ENCODE measurements at places on chromosomes 7 and 10.

DNA sequence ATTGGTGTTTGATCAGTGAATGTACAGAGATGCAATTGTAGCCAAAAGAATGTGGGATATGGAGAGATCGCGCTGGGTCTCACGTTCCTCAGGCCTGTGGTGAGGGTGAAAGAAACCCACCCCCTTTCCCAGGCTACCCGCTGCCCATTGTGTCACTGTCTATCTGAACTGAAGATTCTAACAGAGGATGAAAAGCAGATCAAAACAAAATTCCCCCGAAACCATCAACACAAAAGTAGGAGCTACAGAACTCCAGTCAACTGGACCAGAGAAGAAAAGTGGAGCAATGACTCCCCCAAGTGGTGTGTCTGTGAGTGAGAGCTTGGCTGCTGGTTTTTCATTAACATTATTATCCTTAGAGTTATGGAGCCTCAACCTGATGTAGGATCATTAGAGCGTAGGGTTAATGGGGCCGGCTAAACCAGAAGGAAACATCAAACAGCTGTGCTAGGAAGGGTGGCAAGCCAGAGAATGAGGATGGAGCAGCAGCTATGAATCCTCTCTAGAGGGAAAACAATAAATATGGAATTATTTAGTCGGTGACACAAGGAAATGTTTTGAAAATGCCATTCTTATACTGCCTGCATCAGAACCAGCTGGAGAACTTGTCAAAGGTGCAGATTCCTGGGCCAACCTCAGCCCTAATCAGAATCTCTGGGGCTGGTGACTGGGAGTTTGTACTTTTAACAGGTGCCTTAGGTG is 38.3 kb downstream of the AKR1B1 start:
- DNase-seq = peak; percentile 28

GRCh38 chr10:65838811-65839210 is 1087.0 kb upstream of the LRRTM3 start:
- DNase-seq = no peak

- no peak for DNase-seq
Measured at GRCh38 chr7:44058759-44059218, 6.6 kb downstream of the PGAM2 start.

GRCh38 chr10:131736321-131736980 is 164.4 kb upstream of the PPP2R2D start:
- DNase-seq = no peak

DNA sequence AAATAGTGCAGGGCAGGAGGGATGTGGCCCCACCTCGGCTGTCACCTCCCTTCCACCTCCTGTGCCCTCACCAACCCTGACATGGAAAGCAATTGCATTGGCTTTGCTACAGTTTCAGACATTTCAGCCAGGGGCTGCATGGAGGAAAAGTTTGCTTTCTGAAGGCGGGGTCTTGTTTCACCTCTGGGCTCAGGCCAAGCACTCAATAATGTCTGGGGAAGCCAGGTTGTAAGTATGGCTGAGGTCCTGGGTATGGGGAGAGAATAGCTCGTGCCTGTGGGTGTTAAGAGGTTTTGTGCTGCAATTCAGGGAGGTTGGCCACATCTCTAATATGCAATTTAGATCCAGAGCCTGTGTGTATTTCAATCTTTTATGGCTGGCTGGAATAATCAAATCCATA is 238.4 kb upstream of the MKI67 start:
- no peak for DNase-seq
